Right renal pelvis (tissue), 4 donors: ENCODE measurements at places on chromosomes 6 and 20.

- peak; percentile 56 for DNase-seq
Measured at GRCh38 chr6:169141671-169142537, 111.7 kb downstream of the THBS2 start.

- DNase-seq: no peak
Measured at GRCh38 chr6:148273962-148274752, 68.5 kb upstream of the SASH1 start.

DNA sequence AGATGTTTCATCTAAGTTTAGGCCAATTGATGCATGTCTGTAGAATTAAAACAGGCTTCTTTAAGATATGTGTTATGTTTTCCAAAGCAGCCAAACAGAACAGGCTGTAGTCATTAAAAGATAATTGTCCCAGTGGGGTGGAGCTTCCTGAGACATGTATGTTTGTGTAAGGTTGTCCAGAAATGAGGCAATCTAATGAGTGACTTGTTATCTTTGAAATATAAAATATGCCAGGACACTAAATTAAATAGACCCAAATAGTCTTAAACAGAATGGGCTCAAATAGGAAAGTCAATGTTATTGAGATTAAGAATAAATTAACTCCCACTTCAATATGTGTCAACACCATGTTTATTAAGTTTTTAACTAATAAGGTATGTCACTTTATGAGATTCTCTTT is 204.7 kb upstream of the RNF217 start:
- no peak for DNase-seq

DNA sequence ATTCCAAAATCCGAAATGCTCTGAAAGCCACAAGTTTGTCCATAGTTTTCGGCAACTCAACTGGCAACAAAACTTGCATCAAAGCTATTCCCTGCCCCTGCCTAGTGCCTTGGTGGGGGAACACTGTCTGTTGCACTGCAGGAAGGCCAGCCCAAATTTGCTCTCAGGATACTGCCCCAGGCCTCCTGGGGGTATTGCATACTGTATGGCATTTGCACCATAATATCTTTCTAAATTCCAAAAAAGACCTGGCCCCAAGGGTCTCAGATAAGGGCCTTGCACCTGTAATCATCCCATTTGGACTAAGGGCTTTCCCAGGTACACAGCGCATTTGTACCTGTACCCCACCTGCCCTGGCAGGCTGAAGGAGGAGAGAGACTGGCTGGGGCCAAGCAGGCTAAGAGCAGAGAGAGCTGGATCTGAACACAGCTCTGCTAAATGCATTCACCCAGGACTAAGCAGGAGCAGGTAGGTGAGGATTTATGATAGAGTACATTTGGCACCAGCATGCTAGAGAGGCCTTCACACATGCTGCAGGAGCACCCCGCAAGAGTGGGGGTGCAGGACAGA is 4.0 kb upstream of the GRM4 start:
- no peak for DNase-seq

DNA sequence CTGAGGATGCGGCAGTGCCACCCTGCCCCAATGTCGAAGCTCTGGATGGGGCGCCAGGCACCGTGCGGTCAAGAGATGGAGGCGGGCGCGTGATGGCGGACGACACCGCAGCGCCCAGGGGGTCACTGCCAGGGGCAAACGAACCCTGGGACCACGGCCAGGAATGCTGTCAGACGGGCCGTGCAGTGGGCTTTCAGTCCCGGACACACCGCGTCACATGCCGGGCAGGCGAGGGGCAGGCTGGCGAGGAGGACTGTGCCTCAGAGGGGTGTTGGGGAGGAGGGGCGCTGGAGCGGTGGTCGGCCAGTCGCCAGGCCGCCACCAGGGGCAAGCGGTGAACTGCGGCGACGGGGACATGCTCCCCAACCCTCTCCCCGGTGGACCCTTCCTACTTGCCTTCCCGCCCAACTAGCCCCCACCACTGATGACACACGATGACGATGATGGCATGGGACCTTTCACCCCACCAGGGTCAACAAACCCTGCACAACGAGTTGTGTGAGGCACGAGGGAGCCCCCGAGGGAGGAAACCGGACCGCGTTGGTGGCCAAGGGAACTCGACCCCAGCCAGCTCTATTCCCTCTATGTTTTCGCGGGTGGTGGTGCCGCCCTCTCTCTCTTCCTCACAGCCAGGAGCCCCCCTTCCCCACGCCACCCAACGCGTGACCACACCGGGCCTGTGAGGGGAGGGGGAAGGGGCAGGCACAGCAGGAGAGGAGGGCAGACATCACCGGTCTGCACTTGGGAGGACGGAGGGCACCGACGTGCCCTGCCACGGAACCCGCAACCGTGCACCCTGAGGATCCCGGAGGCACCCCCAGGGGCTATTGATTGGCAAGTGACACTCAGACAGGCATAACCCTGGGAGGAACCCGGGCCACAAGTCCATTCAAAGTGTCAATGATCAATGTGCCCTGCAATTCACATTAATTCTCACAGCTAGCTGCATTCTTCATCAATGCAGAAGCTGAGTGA is 1960.9 kb upstream of the DEFB115 start:
- DNase-seq: no peak

GRCh38 chr6:27494987-27495385 is 22.1 kb upstream of the ZNF184 start:
- no peak for DNase-seq

DNA sequence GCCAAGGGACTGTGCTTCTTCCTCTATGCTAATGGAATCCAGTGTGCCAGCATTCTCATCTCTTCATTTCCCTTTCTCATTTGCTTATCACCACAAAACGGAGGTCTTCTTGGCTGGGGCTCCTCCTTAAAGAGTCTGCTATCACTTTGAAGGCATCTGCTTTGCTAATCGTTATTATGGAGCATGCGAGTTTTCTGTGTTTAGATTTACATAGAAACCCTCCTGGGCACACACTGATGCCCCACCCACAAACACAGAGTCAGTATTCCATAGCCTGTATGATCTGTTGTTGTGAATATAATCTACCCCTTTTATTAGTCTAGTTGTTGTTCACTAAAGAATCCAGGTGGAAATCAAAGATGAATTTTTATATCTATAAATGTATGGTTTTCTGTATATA is 83.4 kb upstream of the XRN2 start:
- DNase-seq: no peak

- DNase-seq: no peak
Measured at GRCh38 chr6:89495961-89496535, 63.1 kb downstream of the ANKRD6 start.

DNA sequence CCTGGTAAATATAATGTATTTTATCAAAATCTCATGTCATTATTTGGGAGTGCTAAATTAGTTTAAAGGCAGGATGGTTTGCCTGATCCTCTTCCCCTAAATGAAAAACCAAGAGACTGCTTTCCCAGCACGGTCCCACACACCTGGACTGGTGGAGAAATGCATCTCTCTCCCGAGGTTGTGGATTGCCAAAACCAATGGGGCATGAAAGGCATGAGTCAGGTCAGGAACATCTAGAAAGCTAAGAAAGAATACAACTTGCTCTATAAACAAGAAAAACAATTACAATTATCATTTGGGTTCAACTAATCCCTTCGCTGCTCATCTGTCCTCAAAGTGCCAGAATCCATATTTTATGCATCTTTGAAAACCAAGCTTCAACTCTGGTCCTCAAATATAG is 308.3 kb upstream of the IRAK1BP1 start:
- no peak for DNase-seq

- DNase-seq: no peak
Measured at GRCh38 chr6:136763716-136764516, 28.4 kb downstream of the MAP3K5 start.

- DNase-seq: no peak
Measured at GRCh38 chr6:52691718-52692117, 20.8 kb downstream of the TMEM14A start.

DNA sequence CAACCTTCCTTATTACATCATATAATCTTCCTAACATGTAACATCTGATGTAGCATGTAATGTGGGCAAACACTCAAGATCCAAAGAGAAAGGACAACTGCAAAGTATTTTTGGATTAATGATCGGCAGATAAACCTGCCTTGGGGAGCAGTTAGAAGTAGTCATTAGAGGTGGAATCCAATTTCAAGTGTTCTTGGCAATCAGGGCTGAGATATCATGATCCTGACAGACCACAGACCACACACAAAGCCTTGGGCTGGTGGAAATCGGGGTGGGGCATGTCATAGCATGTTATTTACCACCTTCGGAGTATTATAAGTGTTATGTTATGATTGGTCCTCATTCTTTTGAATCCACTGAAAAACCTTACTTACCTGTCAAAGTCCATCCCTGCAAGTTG is 16.3 kb downstream of the NCOA5 start:
- no peak for DNase-seq

- DNase-seq: no peak
Measured at GRCh38 chr6:34132486-34133185, 13.3 kb downstream of the GRM4 start.

- no peak for DNase-seq
Measured at GRCh38 chr6:34182751-34183531, 37.1 kb upstream of the GRM4 start.

GRCh38 chr20:38880952-38881735 is 45.1 kb upstream of the FAM83D start:
- no peak for DNase-seq

GRCh38 chr20:8330319-8330784 is 198.3 kb downstream of the PLCB1 start:
- no peak for DNase-seq

GRCh38 chr6:111943726-111944125 is 70.5 kb upstream of the FYN start:
- no peak for DNase-seq

DNA sequence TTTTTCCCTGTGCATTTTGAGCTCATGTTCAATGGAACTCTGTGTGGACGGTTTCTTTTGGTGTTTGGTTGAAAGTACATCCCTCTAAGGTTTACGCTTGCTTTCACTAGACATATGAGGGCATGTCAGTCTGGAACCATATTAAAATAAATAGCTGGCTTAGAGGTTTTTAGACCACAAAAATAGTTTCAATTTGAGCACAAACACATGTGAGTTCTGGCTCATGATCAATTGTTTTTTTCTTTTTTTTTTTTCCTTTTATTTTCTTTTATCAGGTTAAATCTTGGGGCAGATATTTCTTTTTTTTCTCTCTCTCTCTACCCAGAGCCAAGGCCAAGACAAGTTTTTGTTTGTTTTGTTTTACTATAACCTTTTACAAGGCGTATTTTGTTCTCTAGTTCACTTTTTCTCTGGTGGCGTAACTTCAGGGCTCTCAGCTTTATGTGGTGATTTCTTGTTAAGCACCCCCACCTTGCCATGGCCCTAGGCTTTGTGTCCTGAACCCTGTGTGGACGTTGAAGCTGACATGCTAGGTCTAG is 92.9 kb downstream of the SHLD1 start:
- DNase-seq: no peak

GRCh38 chr6:166381381-166381732 is 1.4 kb downstream of the MPC1 start:
- DNase-seq: no peak

GRCh38 chr6:73086726-73087125 is 138.6 kb downstream of the KHDC1L start:
- DNase-seq: no peak

- no peak for DNase-seq
Measured at GRCh38 chr6:44493593-44493992, 106.1 kb downstream of the CDC5L start.

GRCh38 chr20:43681468-43681942 is 14.6 kb downstream of the MYBL2 start:
- DNase-seq: no peak

GRCh38 chr6:393391-394221 is 2.1 kb downstream of the IRF4 start:
- no peak for DNase-seq

- peak; percentile 80 for DNase-seq
Measured at GRCh38 chr6:43075670-43076463, at the start of gene PTK7. PTK7 (plus strand) TSS chr6:43076314; CDS start chr6:43076489, 175 bp downstream.

GRCh38 chr6:153511896-153512496 is 380.9 kb upstream of the RGS17 start:
- no peak for DNase-seq

DNA sequence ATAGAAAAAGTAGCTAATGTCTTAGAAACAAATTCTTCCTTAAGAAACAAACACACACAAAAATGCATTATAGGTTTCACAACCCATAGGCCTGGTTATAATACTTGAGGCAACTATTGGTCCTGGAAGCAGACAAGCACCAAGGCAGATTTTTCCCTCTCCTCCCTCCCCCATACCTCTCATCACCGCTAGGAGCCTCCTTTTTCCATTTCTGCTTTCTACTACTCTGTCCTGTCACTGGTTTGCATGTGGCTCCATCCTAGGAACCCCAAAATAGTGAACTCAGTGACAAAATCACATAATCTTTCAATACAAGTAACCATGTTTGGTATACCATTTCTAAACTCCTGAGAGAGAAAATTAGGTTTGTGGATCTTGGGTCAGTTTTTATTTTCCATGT is 66.1 kb downstream of the HMGCLL1 start:
- DNase-seq: no peak

GRCh38 chr6:47419621-47420020 is 58.0 kb upstream of the CD2AP start:
- DNase-seq: no peak

GRCh38 chr6:37033819-37034795 is 28.7 kb downstream of the FGD2 start:
- no peak for DNase-seq

- DNase-seq: peak; percentile 12
Measured at GRCh38 chr6:79076160-79076559, 1.9 kb downstream of the PHIP start.

DNA sequence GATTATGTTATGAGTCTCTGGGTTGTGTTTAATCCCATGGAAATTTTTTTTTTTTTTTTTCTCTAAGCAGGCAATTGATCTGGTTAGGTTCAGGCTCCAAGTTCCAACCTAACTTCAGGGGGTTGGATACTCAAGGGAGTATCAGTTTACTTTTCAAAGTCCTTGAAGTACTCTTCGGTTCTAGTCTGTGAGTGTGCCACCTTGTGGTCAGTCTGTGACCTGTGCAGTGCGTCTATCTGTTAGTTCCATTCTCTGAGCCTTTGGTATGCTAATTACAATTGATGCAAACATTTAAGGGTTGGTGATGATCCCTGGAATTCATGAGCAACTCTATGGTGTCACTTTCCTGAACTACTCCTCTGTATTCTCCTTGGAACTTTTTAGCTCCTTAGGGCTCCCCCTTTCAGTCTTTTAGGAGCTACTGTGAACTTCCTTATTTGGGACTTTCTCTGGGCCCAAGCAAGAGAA is 342.0 kb downstream of the SOX4 start:
- no peak for DNase-seq

DNA sequence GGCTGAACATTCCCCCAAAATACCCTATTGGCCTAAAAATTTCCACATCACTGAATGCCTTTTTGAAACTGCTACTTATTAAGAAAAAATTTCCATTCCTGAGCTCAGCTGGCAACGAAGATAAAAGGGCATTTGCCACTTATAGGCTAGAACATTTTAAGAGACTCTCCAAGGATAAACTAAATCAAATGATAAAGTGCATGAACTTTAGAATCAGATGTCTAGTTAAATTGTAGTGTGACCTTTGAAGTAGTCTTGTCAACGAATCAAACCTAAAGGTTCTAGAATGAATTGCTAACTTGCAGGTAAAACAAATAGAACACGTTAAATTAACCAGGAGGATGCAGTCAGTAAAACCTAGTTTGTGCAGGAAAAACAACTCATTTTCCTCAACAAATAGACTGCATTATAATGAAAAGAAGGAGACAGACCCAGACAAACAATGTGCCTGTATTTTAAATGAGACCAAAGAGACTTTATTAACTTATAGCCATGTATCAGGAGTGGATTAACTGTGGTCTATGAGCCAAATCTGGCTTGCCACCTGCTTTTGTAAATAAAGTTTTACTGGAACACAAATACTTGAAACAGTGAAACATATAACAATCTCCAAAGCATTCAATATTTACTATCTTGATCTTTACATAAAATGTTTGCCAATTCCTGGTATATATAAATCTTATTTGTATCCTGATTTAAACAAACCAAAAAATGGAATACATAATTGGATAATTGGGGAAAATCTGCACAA is 184.4 kb downstream of the MEI4 start:
- DNase-seq: no peak
